Activated naive CD8-positive, alpha-beta T cell treated with anti-CD3 and anti-CD28 coated beads, Interleukin-2, amount 10 ng/mL, durations not matched to agents 7 days and 5 days (primary cell): ENCODE measurements at places on chromosomes 4 and X. TPM values are rescaled to one million over a fixed set of nuclear protein-coding genes. Genes with fewer than 3 reads are reported as not detected.
A peak's percentile ranks its signal among the peaks of the same experiment; 100 is the strongest.

- H3K4me3 ChIP-seq, result no peak overlapping the region
- H3K27me3 ChIP-seq, result no peaks in the 10 kb centered on the region
- no peaks in the 10 kb centered on the region for H3K36me3 ChIP-seq
- H3K27ac ChIP-seq, result no peak overlapping the region
These were observed 73.1 kb downstream of the PHEX start for GRCh38 chrX:22105231-22105630.

LRRC66 gene
- 0.25 TPM for total RNA-seq

ANXA3 gene
- total RNA-seq, result 5.1 TPM

DNA sequence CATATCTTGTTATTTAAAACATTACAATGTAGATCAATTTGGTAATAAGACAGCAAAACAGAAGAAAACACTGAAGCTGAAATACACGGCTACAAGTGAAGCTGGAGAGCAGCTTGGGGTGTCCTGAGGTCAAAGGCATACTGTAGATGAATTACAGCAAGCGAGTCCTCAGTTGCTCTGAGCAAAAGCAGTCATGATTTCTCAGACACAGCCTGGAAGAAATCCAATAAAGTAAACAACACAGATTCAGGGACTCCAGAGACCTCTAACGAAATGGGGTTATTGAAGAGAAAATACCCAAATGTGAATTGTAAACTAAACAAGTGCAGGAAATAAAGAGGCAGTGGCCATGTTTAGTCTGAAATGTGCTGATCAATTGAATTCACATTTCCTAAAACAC is 324.4 kb downstream of the CAMK2D start:
- no peak overlapping the region for H3K4me3 ChIP-seq
- no peak overlapping the region for H3K27ac ChIP-seq
- H3K27me3 ChIP-seq, result no peaks in the 10 kb centered on the region
- peaks cover 3% of the 10 kb centered on the region for H3K36me3 ChIP-seq
- no peak for DNase-seq
- H3K4me1 ChIP-seq, result peaks cover 3% of the 10 kb centered on the region

DNA sequence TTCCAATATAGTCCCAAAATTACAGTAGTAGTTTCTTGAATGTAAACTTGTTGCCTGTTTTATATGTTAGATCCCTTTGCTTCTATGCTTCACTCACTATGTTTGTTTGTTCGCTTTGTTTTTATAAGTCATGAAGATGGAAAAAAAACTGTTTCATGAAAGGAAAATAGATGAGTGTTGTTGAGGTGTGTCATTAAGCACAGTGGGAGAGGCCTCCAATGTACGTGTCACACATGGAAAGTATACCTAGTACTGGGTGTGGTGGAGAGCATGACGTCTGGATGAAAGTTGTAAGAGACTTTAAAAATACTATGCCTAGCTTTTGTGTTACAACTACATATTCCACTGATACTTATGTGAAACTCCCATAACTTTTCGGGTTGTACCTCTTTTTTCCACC is 28.4 kb downstream of the PLS3 start:
- H3K4me3 ChIP-seq, result no peak overlapping the region
- no peaks in the 10 kb centered on the region for H3K36me3 ChIP-seq
- H3K27ac ChIP-seq, result no peak overlapping the region
- no peak for DNase-seq
- H3K4me1 ChIP-seq, result no peaks in the 10 kb centered on the region

GRCh38 chr4:36209941-36210649 is 34.2 kb downstream of the ARAP2 start:
- H3K4me1 ChIP-seq, result peaks cover 29% of the 10 kb centered on the region
- peak overlapping the region; percentile 7 for H3K27ac ChIP-seq
- peaks cover 46% of the 10 kb centered on the region for H3K36me3 ChIP-seq
- H3K4me3 ChIP-seq, result no peak overlapping the region
- H3K27me3 ChIP-seq, result no peaks in the 10 kb centered on the region
- no peak for DNase-seq

PASD1 gene
- not detected for total RNA-seq

- no peaks in the 10 kb centered on the region for H3K4me1 ChIP-seq
- no peaks in the 10 kb centered on the region for H3K27me3 ChIP-seq
- no peak overlapping the region for H3K27ac ChIP-seq
- H3K36me3 ChIP-seq, result no peaks in the 10 kb centered on the region
- DNase-seq, result no peak
These were observed 1937.8 kb downstream of the PCDH7 start for GRCh38 chr4:32658019-32658418.

GRCh38 chr4:74855879-74856278 is 61.6 kb upstream of the BTC start:
- peaks cover 2% of the 10 kb centered on the region for H3K27me3 ChIP-seq
- no peak overlapping the region for H3K27ac ChIP-seq
- no peaks in the 10 kb centered on the region for H3K4me1 ChIP-seq
- no peak overlapping the region for H3K4me3 ChIP-seq
- H3K36me3 ChIP-seq, result no peaks in the 10 kb centered on the region
- no peak for DNase-seq

SUPT20HL1 gene
- not detected for total RNA-seq

UGT2B15 gene
- total RNA-seq, result not detected

DNA sequence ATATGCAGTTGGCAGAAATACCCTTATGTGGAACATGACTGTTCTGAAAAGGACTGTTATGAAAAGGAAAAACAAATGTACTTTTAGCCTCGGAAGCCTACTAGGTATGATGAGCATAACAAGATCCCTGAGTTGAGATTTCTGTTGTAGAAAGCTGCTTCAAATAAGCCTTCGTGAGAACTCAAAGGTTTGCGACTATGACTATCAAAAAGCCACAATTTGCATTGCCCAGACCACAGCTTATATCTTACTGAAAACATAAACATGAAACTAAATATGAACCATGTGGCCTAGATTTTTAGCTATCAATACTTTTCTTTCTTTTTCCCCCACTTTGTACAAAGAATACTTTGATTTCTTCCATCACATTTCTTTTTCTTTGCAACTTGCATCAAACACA is 398.2 kb upstream of the LCORL start:
- DNase-seq, result no peak
- H3K4me1 ChIP-seq, result no peaks in the 10 kb centered on the region
- H3K27me3 ChIP-seq, result peaks cover 2% of the 10 kb centered on the region
- peak overlapping the region; percentile 9 for H3K4me3 ChIP-seq
- H3K27ac ChIP-seq, result no peak overlapping the region

DNA sequence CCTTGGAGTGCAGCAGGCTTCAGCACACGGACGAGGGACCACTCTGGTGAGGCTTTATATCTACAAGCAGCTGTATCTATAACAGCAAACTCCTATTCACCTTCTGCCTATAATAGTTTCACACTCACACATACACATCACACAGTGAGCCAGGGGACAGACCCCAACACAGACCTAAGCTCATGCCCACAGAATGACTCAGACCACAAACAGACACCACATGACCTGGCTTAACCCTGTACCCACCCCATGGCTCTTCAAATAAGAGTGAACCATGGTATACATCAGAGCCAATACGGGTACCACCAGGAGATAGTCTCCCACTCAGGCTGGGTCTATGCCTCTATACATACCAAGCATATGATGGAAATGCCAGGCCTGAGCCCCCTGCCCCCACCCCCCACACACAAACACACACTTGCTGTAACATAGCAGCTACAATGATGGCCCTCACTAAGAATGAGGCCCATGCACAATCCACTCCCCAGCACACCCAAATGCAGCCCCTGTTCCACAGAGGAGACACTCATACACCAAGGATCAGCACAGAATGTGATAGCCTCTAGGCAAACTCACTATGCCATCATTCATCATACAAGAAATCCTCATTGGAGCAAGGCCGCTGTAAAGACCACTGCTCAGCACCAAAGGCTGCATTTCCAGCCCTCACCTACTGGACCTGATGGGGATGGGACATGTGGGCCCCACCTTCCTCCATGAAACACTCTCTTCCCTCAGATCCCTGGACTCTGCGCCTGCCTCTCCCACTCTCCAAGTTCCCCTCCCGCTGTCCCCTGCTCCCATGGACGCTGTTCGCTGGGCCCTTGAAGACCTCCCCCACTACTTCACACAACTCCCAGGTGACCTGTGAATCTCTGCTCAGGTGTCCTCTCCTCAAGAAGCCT is 62.1 kb upstream of the XIAP start:
- H3K27ac ChIP-seq, result no peak overlapping the region
- H3K4me3 ChIP-seq, result no peak overlapping the region
- no peak for DNase-seq
- H3K4me1 ChIP-seq, result no peaks in the 10 kb centered on the region

DGAT2L6 gene
- total RNA-seq, result not detected

DNA sequence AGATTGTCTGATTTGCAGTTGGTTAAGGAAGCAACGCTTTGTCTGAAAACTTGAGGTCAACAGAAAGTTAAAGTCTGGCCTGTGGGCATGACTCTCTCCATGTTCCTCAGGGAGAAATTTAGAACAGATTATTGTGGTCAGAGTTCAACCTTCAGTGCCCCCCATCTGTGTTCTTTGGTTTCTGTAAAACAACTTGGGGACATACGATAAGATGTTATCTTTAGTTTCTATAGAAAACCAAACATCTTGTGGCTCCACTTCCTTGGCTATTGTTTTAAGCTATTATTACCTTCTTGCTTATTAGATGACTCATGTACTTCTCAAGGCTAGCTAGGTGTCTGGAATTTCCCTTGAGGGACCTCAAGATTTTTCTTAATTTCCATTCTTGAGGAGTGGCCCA is 507.7 kb downstream of the PDHA2 start:
- no peak overlapping the region for H3K27ac ChIP-seq
- no peaks in the 10 kb centered on the region for H3K27me3 ChIP-seq
- DNase-seq, result no peak

GRCh38 chrX:39320165-39320564 is 518.9 kb downstream of the MID1IP1 start:
- no peak overlapping the region for H3K4me3 ChIP-seq
- peak overlapping the region; percentile 25 for H3K27ac ChIP-seq
- H3K4me1 ChIP-seq, result peaks cover 4% of the 10 kb centered on the region

DNA sequence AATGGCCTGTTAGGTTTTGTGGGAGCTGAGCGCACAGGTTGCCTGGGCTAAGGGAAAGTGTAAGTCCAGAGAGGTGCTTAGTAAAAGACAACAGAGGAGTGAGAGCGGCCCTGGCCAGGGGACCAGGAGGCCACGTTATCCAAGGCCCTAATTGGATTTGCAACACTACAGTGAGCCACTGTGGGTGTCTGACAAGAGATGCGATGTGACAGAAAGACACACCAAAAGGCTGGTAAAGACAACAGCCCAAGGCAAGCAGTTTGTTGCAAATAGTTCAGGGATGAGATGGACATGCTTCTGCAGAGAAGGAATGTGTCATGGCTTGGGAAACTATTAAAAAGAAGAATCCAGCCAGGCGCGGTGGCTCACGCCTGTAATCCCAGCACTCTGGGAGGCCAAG is 162.7 kb upstream of the KIT start:
- no peak overlapping the region for H3K4me3 ChIP-seq
- no peak overlapping the region for H3K27ac ChIP-seq
- H3K36me3 ChIP-seq, result no peaks in the 10 kb centered on the region
- no peak for DNase-seq
- no peaks in the 10 kb centered on the region for H3K27me3 ChIP-seq

DNA sequence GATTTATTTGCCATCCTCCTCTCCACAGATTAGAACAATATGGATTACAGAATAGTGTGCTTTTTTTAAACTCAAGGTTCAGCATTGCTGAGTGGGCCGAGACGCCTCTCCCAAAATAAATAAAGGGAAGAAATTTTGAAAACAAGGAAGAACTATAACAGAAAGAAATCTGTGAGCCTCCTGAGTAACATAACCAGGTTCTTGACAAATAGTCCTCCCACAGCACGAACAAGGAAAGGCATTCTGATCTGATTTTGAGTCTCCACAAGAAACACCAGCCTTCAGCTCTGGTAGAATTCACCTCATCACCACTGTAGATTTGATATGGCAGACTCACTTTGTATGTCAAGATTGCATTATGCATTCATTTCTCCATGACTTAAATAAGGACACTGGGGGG is 173.6 kb downstream of the HHIP start:
- no peak overlapping the region for H3K27ac ChIP-seq
- no peaks in the 10 kb centered on the region for H3K36me3 ChIP-seq
- no peak overlapping the region for H3K4me3 ChIP-seq

FAM236D gene
- total RNA-seq, result not detected

DNA sequence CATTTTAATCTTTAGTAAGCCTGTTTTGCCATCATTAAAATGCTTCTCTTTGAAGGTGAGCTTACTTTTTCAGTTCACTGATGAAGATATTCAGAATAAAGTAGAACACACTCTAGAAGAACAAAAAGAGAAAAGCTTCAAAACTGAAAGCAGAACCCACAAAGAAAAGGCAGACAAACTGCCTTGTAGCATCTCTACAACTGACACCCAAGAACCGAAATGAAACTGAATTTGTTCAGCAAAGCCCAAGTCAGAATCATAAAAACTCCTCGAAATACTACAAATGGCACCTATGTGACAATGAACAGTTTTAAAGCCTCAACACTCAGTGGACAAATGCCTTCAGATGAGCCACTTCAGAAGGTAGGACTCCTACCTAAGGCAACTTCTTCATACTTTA is 83.6 kb downstream of the MAML3 start:
- peak overlapping the region; percentile 73 for H3K4me3 ChIP-seq
- peaks cover 39% of the 10 kb centered on the region for H3K4me1 ChIP-seq
- peak overlapping the region; percentile 95 for H3K27ac ChIP-seq

DNA sequence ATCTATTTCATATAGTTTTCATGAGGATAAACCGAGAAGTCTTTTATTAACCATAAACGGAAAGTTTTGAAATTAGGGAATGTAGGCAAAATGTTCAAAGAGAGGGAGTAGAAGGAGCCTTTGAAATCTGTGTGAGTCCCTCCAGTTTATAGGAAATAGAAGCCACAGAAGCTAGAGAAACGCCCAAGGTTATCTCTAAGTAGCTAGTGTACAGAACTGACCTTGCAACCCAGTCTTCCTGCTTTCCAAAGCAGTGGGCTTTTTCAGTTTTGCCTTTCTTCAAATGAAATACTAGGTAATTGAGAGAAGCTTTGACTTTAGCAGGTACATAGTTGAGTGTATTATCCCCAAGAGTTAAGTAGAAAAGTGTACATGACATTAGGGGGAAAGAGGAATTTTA is 39.4 kb downstream of the STIM2 start:
- peaks cover 32% of the 10 kb centered on the region for H3K36me3 ChIP-seq
- no peak overlapping the region for H3K27ac ChIP-seq
- H3K4me3 ChIP-seq, result no peak overlapping the region
- H3K4me1 ChIP-seq, result peaks cover 49% of the 10 kb centered on the region

TLR1 gene
- total RNA-seq, result 14.9 TPM
